ENCODE measurements at places on chromosomes 5 and 9.

GRCh38 chr9:79598562-79599345 is 27.0 kb downstream of the TLE4 start:
- DNase-seq, result no peak

DNA sequence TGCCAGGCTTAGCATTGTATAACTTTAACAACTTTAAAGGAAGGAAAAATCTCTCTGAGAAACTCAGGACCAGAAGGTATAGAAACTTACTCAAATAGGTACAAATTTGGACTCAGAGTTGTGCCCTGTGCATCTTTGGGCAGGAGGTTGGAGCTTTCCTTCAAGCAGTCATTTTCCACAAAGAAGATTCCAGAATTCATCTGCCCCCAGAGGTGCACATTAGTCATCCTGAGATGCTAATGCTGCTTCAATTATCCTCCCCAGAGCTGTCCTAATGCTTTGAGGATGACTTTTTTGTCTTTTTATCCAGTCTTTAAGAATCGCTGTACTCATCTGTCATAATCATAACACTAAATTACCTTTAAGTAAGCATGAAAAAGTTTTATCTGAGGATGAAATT is 243.0 kb upstream of the WWC1 start:
- no peak for DNase-seq

DNA sequence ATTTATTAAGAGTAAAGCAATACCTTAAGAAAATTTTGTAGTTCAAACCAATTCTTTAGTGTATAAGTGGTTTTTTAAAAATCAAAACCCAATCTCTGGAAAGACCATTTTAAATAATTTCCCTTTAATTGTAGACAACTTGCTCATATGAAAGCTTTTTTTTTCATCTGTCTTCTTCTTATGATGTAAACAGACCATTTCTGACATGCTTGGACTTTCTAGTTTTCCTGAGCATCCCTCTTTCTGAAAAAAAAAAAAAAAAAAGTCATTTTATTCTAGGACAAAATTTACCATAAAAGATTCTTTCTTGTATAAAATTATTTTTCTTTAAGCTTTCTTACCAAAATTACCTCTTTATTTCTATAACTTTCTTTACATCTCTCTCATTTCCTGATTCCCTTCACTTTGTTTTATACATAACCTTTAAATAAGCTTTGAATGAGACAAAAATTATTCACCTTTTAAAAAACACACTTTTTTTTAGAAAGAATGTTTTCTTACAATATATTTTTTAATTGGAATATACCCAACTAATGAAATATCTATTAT is 67.5 kb downstream of the COL15A1 start:
- DNase-seq, result no peak

- DNase-seq, result no peak
These were observed 123.5 kb upstream of the ACOT12 start for GRCh38 chr5:81517462-81517861.

- DNase-seq, result no peak
These were observed 47.7 kb downstream of the ZNF608 start for GRCh38 chr5:124698770-124699169.

DNA sequence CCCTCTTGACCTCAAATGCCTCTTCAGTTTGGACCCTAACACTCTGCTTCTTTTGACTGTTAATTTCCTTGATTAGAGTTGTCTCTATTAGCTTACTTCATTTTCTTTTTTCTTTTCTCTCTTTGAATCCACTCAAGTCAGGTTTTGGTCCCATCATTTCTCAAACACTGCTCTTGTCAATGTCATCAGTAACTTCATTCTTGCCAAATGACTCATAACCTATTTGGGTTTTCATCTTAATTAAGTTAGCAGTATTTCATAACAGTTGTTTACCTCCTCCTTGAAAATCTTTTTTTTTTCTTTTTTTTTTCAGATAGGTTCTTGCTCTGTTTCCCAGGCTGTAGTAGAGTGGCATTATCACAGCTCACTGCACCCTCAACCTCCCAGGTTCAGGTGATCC is 119.6 kb downstream of the PARP8 start:
- no peak for DNase-seq

- no peak for DNase-seq
These were observed 48.6 kb downstream of the PHF2 start for GRCh38 chr9:93624977-93625376.

DNA sequence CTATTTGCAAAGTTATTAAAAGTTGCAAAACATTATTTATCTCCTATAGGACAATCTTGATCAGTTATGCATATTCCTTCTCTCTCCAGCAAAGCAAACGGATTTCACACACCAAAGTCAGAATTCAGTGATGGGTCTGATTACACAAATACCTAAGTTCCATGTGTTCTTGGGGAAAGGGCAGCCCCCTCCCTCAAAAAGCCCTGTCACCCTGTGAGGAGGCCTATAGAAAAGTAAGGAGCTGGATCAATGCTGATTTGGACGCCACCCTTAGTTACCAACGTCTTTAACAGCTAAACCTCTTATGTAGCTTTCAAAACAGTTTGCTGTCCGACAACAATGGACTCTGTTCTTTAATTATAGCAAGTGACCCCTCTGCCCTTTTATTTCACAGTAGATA is 6.4 kb downstream of the ZNF608 start:
- DNase-seq, result peak; percentile 46

DNA sequence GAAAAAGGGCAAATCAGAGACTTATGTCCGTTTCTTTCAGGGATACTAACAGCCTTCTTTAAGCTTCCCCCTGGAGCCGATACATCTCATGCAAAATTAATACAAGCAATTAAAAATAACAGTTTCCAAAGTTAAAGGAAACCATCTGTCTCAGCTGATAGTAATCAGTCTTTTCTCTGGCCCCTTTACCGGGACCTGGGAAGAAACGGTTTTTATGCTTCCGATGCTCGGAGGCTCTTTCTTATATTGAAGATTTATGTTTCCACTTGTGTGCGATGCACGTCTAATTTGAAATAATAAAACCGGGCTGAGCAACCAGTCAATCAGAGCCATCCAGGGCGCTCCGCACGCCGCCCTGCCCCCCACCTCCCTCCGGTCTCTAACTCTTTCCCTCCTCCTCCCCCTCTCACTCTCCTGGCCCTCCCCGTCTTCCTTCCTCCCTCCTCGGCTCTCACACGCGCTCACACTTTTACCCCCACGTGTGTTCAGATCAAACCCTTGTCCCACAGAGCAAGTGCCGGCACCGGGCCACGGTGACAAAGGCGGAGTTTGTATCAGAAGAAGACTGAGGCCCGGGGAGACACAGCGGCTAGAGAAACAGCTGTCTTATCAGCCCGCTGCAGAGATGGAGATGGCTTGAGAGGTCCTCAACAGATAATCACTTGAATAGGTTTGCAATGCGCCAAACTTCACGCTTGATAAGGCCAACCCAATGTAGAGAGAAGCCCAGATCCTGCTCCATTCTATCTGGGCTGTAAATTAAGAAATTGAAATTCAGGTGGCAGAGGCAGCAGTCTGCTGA is 5.1 kb upstream of the ELAVL2 start:
- peak; percentile 29 for DNase-seq

DNA sequence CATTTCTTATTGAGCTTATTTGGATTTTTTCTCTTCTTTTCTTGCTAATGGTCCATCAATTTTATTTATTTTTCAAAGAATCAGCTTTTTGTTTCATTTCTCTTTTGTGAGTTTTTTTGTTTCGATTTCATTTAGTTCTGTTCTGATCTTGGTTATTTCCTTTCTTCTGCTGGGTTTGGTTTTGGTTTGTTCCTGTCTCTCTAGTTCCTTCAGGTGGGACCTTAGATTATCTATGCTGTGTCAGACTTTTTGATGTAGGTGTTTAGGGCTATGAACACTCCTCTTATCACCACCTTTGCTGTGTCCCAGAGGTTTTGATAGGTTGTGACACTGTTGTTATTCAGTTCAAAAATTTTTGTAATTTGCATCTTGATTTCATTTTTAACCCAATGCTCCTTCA is 119.8 kb downstream of the GABRG2 start:
- no peak for DNase-seq

DNA sequence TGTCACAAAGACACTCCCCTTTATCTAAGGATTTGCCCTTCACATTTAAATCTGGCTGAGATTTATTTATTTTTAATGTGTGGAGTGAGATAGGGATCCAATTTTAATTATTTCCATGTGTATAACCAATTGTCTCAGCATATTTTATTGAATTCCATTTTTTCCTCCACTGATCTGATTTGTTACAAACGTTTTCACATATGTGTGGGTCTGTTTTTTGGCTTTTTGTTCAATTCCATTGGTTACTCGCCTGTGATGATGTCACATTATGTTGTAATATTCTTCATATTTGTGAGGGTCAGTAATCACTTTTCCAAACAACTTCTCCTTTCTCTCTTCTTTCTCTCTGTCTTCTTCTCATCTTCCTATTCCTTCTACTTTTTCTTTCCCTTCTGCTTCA is 278.3 kb upstream of the RFX3 start:
- no peak for DNase-seq

DNA sequence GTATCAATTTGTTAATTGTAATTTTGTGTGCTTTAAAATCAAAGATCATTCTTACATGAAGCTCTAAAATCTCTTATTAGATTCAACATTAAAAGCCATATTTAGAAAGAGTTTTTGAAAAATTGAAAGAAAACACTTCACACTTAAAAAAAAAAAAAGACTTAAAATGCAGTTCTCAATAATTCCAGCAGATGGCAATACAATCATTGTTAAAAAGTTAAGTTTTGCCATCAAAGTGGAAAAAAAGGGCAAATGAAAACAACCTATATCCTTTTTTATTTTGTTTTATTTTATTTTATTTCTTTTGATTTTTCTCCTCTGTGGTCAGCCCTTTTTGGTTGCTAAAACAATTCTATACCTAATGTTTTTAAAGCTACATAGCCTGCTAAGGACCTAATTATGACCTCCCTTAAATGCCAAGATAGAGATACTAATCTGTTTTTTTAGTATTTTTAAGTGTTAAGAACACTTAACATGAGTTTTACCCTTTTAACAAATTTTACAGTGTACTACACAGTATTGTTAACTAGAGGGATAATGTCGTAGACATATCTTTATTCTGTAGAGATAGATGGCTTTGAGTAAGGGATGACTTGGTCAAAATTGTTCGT is 154.2 kb upstream of the DAB2 start:
- no peak for DNase-seq

GRCh38 chr5:160290751-160291150 is 21.6 kb downstream of the CCNJL start:
- DNase-seq, result no peak

DNA sequence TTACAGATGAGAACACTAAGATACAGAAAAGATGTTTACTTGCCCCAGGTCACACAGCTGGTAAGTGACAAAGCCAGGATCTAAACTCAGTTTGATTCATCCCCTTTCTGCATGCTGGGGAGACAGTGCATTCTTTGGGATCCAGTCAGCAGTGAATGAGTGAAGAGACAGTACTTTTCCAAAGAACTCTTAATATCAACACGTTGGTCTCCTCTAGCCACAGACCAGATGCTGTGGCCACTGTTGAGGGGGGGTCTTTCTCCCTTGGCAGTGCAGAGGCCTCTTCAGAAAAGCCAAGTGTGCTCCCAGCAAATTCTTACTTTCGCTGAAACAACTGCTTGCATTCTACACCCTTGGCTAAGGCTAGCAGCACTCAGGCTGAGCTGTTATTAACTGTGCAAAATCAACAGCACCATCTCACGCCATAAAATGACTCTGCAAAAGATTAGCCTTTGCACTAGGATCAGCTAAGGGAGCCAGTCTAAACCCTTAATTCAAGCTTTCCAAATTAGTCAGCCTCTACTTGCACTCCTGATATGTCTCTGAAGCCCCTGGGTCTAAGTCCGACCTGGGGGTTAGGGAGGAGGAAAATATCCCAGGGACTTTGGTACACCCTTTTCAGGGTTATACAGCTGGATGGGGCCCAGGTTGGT is 4.8 kb upstream of the TMEM171 start:
- DNase-seq, result no peak

- DNase-seq, result no peak
These were observed 194.9 kb downstream of the PALM2AKAP2 start for GRCh38 chr9:109974918-109975276.

- no peak for DNase-seq
These were observed 143.0 kb upstream of the RPS23 start for GRCh38 chr5:82421119-82421518.

GRCh38 chr9:114518599-114519022 is 13.3 kb upstream of the WHRN start:
- DNase-seq, result no peak

- DNase-seq, result peak; percentile 65
These were observed 8.7 kb upstream of the GFRA3 start for GRCh38 chr5:138282920-138283742.

DNA sequence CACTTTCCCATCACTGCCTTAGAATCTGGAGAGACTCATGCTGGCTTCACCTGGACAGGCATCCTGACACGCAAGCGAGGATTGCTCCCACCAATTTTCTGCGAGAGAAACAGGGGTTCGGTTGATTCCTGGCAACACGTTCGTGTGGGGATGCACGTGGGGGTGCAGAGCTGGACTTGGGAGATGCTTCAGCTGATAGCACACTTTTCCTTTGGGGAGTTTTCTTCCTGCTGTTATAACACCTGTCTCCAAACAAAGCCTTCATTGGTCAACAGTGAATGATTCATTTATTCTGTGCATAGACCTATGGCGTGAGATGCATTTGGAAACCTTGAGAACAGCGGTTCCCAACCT is 50.0 kb downstream of the ROPN1L start:
- DNase-seq, result no peak
